ENCODE measurements at places on chromosomes 12 and 14.
A peak's percentile ranks its signal among the peaks of the same experiment; 100 is the strongest.

DNA sequence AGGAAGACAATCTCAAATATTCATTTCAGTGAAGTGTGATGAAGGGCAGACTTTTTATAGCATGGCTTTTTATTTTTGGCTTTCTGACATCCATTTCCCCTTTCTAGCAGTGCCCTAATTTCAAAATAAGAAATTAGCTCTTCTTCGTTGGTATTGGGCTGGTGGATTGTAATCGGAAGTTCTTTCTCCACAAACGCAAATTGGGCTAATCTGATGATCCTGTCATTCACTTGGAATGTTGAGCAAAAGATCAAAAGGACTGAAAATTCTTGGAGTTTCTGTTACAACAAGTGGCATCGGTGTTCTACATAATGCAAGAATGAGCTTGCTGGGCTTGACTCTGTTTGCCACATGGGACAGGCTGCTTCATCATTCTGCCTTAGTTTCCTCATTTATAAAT lies 1182.8 kb downstream of the FLRT2 start:
- DNase-seq: no peak

DNA sequence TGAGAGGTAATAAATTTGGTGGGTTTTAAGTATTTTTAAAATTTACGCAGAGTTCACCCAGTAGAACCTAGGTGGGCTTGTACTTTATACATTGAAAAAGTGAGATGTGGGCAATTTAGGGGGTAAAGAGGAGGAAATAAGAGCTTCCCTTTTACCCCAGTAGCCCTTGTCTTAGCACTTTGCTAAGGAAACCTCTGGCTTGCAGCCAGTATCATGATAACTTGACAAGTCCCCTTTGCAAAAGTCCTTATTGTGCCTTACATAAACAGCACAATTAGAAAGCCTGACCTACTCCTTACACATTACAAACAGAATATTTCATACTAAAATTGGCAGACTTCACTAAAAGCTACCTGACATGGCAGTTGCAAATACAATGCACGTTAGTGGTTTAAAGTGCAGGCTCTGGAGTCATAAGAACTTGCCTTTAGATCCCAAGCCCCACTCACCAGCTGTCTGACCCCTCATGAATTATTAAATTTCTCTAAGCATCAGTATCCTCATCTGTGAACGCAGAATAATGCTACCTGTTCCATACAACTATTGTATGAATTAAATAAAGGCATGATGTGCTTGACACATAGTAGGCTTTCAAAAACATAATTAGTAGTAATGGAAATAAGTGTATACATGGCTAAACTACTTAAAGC lies 53.2 kb upstream of the NELL2 start:
- no peak for DNase-seq

GRCh38 chr12:26728205-26729050 lies 104.6 kb downstream of the ITPR2 start:
- no peak for DNase-seq

DNA sequence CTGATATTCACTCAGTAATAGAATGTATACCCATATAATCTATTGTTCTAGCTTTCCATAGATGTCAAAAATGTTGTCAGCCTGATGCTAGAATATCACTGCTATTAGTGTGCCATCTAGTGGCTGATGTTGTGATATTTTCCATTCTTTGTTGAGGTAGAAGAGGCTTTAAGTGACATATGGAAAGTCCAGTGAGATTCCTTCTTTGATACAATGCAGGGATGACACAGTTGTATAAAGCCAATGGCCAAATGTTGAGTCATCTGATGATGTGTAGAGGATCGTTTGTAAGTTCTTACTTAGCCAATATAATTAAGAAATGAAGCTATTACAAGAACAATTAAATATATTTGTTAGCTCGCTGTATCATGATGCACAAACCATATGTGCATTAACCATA lies 58.1 kb upstream of the PCED1B start:
- peak; percentile 26 for DNase-seq

DNA sequence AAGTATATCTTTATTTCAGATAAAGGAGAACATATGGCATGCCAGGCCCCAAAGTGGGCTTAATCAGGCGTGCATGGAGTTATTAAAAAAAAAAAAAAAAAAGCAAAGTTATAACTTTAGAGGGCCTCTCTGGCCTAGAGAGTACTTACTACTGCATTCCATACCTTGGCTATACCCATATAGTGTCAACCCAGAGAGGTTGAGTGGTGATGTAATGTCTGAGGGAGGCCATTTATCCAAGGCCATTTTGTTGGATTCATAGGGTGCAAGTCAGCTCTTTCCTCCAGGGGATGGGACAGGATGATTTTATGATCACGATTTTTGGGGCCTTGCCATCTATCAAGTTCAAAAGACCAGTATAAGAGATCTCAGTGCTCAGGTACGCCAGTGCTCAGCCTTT lies 66.4 kb downstream of the DCAF5 start:
- no peak for DNase-seq

DNA sequence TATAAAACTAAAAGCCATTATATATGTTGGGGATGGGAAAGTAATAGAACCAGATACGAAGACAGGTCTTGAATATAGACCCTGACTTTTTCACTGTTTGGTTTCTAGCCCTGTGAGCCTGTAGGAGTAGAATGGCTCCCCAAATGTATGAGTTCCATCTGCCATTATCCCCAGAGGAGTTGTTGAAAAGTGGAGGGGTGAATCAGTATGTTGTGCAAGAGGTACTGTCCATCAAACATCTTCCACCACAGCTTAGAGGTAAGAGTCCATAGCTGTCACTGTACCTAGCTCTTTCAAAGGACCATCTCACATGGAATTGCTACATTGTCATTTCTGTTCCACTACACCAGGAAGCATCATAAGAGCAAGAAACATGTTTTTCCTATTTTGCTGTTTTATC lies 1.1 kb downstream of the NCAPD2 start:
- no peak for DNase-seq

GRCh38 chr12:52274521-52275120 lies at the start of gene KRT86:
Gene KRT86, plus strand, starts transcription at chr12:52274645. Its CDS starts 27,272 bp downstream, at chr12:52301917.
- no peak for DNase-seq

DNA sequence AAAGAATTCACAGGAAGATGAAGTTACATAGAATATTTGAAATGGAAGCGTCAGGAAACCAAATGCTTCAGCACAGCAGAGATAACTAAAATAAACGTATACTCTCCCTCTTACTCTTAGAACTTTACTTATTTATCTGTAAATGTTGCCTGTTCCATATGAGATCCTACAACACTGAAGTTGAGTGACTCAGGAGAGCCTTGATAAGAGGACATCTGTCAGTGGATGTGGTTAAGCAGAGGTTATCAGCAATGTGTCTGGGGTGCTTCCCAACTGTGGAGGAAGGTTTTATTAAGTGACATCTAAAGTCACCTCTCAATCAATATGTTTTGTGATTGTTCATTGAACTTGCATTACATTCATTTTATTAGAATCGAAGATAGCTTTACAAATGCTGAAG lies 81.9 kb downstream of the NEDD1 start:
- DNase-seq: no peak

GRCh38 chr12:123122626-123123025 lies 28.3 kb downstream of the PITPNM2 start:
- no peak for DNase-seq

GRCh38 chr14:59538936-59539335 lies 37.7 kb downstream of the CCDC175 start:
- DNase-seq: no peak

GRCh38 chr12:120259418-120260202 lies 5.9 kb downstream of the PXN start:
- DNase-seq: no peak

- DNase-seq: peak; percentile 24
Observed at GRCh38 chr12:96425321-96425720, 25.1 kb upstream of the CDK17 start.

GRCh38 chr12:84922693-84923092 lies 10.1 kb upstream of the SLC6A15 start:
- DNase-seq: no peak

DNA sequence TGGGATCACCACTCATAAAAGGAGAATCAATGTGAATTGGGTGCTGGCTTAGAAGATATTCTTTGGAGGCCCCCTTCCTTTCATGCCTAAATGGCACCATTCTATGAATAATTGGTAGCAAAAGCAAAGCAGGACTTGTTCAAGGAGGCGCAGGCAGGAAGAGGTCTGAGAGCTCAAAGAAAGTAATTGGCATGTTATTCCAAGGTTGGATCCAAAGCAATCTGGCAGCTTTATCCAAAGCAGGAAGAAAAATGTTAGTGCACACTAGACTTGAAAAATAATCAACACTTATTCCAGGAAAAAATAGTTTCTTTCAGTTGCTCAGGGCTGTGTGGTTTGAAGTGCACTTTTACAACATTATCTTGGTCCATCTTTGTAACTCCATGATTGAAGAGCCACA lies 326.4 kb downstream of the NUAK1 start:
- no peak for DNase-seq

- no peak for DNase-seq
Observed at GRCh38 chr14:99125113-99125512, 146.9 kb downstream of the BCL11B start.

DNA sequence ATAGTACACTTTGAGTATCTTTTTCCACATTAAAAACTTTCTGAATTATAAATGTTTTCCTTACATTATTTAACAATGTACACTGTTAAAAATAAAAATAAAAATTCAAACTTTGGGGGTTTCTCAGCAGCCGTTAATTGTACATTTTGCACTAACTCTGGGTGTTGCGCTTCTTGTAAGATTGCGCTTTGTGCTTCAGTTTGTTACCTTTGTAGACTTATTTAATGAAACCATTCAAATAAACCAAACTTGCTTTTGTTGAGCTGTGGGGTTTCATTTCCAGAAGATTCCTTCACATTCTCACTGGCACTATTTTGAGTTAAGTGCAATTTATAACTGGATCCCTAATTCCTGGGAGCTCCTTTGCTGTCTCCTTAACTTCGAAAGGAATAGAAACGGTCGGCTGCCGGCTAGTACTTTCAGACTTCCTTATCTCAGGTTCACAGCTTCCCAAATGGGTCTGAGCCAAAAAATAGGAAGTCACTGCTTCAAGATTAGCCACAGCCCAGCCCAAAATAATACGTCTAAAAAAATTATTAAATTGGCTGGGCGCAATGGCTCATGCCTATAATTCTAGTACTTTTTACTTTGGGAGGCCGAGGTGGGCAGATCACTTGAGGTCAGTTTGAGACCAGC lies 38.2 kb downstream of the RAD52 start:
- DNase-seq: no peak

DNA sequence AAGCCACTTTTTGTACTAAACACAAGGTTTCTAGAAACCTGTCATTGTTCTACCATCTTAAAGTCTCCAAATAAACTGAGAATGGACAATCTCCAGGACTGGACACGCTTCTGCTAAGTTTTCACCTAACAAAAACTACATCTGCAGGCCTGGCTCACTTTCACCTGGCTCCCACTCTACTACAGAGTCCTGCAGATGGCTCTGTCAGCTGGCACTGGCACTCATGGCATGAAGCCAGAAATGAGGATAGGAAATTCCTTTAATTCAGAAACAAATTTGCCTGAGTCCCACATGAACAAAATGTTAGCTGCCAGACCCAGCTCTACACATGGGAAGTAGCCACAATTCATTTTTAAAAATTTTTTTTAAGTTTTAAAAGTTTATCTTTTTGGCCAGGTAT lies 42.1 kb downstream of the STXBP6 start:
- DNase-seq: no peak

- DNase-seq: no peak
Observed at GRCh38 chr14:53599221-53599945, 357.2 kb downstream of the BMP4 start.

GRCh38 chr14:89719366-89720075 lies 235.0 kb downstream of the EFCAB11 start:
- no peak for DNase-seq

GRCh38 chr12:41274643-41275042 lies 86.5 kb downstream of the PDZRN4 start:
- no peak for DNase-seq

GRCh38 chr14:89773151-89773550 lies 181.4 kb downstream of the EFCAB11 start:
- DNase-seq: no peak

- DNase-seq: no peak
Observed at GRCh38 chr14:93944348-93945069, 17.4 kb downstream of the FAM181A start.

- no peak for DNase-seq
Observed at GRCh38 chr12:76588881-76589565, 29.5 kb upstream of the OSBPL8 start.

DNA sequence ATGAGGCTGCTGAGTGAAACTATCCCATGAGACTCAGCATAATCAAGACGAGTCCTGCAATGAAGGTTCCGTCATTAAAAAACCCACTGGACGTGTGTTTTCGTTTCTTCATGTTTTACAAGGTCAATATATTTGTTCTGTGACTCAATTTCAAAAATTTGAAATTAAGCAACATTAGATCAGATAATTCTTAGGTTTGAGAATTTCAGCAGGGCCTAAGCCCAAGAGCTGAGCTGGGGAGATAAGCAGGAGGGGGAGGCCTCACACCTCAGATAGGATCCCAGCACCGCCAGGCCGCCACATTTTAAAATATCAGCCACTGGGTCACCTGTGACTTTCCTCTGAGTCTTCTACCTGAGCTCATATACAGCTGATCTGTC lies 13.3 kb downstream of the STX2 start:
- DNase-seq: no peak

DNA sequence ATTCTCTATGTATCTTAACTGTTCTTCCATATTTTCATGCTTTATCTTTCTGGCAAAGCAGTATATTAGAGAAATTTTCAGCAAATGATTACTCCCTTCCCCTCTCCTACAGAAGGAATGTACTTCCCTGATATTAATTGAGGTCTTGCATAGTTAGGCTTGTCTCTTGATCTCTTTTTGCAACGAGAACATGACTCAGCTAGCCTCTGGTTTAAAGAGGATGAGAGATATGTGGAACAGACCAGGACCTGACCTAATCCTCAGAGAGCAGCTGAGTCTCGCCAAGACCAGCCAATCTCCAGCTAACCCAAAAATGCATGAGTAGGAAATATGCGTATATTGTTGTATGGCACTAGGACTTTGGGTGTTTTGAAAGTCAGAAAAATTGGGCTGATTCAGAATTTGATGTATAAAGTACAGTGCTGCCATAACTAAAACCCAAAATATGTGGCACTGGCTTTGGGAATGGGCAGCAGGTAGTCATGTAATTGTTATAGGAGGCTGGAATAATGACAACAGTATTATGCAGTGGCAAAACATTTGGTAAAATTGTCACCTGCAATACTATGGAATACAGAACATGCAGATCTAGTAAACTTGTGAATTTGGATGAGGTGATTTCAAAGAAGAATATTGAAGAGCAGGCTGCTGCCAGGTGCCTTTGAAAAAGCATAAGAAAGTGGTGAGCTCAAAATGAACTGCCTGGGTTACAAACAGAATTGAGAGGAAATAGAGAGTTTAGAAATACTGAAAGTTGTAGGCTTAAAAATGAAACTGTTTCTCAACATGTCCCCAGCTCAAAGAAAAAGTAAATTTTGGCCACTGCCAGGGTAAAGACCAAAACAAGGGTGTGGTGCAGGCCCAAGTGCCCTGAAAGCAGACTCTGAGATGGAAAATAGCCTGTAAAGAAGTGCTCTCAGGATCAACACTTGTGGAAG lies 9.3 kb upstream of the USP15 start:
- DNase-seq: no peak

- peak; percentile 29 for DNase-seq
Observed at GRCh38 chr12:101823891-101824290, 6.9 kb downstream of the GNPTAB start.

- DNase-seq: no peak
Observed at GRCh38 chr12:22692964-22693555, 68.1 kb downstream of the ETNK1 start.
